AG04450 (cell line): ENCODE measurements at places on chromosomes 3 and 15. TPM values are rescaled to one million over a fixed set of nuclear protein-coding genes. Genes with fewer than 3 reads are reported as not detected.
A peak's percentile ranks its signal among the peaks of the same experiment; 100 is the strongest.

CERS3 gene
- polyA plus RNA-seq = not detected in 2 replicates

FAM3D gene
- polyA plus RNA-seq = not detected in 2 replicates

STAB1 gene
- 0.02 TPM in 1 of 2 replicates, not detected in the other for polyA plus RNA-seq

SLC49A4 gene
- 12.0 and 16.4 TPM in 2 replicates for polyA plus RNA-seq

PP2D1 gene
- polyA plus RNA-seq = not detected in 2 replicates

STT3B gene
- polyA plus RNA-seq = 79.3 and 112 TPM in 2 replicates

DENND4A gene
- polyA plus RNA-seq = 15.2 and 19.1 TPM in 2 replicates

GRCh38 chr3:82495655-82496054, 734.2 kb upstream of the GBE1 start:
- no peak for DNase-seq

DNA sequence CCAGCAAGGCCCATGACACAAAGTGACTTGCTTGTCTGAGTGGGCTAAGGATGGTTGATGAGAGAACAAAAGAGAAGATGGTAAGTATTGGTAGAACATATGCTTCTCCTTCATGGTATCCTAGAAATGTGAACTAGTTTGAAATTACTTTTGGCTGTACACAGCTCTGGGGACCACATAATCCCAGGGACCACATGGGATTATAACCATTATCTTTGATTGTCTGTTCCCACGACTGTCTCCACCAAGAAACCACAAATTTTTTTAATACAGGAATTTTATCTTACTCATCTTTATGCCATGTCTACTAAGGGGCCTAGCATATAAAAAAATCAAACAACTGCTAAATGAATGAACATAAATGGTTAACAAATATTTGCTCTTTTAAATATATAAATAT, 155.3 kb upstream of the PRICKLE2 start:
- no peak for DNase-seq

DNA sequence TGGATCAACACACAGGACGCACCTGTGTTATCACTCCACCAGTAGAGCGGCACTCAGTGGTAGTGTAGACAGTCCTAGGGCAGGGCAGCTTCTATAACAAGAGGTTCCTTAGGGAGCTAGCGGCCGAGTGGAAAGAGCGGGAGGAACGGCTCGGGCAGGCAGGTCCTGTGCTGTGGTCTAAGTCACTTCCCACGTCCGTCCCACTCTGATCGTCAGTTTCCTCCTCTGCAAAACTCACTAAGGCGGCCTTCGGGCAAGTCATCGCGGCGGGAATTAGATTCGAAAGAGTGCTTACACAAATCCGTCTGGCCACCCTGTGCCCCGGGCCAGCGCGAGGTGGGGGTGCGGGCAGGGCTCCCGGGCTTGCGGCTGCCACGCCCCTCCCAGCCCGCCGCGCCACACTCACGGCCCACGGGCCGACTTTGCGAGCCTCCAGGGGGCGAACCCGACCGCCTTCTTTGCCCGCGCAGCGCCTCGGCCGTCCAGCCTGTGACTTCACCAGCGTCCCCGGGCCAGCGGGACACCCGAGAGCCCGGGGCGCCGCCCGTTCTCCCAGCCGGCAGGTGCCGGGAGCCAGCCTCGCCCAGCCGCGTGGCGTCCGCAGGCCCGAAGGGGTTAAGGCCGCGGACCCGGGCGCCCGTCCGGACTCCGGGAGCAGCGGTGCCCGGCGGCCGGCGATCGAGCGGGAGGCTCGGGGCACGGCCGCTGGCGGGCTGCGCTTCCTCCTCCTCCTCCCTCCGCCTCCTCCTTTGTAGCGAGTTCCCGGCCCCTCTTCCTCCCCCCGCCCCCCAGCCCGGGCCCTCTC, 416 bp upstream of the CORO2B start:
- DNase-seq = no peak

GRCh38 chr3:114427285-114428043, 133.6 kb downstream of the TIGIT start:
- DNase-seq = no peak

- DNase-seq = no peak
Measured at GRCh38 chr3:69864141-69864540, 124.9 kb downstream of the MITF start.

- DNase-seq = no peak
Measured at GRCh38 chr3:186097317-186097662, 11.6 kb downstream of the ETV5 start.

DNA sequence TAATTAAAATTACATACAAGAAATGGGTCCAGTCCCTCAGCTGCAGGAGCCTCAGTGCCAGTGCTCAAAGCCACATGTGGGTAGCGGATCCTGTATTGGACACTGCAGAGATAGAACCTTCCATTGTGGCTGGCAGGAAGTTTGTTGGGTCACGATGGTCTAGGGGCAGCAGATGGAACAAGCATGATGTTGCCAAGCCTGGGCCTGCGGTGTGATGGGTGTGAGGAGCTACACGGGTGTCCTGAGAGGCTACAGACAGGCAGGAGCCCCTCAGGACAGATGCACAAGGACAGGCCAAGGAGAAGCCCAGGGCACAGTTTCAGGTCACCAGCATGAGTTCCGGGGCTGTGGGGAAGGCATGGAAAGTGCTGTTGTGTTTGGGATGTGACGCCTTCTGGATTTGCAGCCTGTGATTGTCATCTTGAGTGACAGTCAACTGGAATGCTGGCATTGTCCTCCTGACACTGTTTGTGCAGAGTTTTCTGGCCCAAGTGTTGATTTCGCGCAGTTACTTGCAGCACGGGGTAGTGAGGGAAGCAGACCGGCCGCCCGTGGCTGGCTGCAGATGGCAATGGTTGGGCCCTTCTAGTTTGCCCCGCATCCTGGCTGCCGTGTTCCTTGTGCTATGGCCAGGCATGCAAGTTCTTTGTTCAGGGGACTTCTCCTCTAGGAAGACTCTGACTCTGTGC, 177.1 kb downstream of the NSMCE3 start:
- no peak for DNase-seq

DNA sequence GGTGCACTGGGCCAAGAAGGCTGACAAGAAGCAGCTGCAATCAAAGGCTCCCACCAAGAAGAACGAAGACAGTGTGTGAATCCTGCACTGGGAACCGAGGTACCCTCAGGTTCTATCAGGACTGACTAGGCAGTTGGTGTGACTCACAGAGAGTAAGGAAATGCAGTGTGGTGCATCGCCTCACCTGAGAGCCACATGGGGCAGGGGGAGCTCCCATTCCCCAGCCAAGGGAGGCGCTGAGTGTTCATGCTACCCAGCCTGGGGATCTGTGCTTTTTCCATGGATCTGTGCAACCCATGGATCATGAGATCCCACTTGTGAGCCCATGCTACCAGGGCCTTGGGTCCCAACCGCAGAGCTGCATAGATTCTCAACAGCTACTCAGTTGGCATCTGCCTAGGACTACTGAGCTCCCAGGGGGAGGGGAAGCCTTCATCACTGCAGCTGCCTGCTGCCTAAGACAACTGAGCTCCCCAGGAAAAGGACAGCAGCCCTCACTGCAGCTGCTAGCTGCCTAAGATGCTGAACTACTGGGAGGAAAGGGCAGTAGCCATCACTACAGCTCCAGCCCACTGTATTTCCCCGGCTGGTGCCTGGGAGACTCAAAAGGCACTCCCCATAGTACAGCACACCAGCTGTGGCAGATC, 6.9 kb upstream of the PLSCR2 start:
- DNase-seq = no peak

DNA sequence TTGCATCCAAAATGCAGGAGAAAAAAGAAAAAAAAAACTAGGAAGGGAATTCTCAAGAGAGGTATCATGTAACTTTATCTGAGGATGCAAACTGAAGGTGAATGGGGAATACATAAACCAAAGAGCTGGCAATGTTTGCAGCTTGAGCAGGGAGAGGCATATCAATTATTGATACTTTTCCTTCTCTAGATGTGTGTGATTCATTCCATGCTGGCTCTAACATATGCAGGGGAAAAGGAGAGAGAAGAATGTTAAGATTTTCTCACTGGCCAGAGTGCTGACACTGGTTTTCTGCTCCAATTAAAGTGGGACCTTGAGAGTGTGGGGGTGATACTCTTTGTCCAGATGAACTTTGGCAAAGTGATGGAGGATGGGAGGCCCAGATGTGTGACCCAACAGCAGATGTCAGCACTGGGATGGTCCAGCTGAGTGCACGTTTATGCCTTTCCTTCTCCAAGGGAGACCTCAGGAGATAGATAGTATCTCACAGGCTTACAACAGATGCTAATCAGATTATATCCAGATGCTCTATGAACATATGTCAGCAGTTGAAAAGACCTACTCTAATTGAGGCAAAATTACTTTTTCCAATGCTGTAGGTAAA, 50.0 kb upstream of the PSMD6 start:
- no peak for DNase-seq

- DNase-seq = peak; percentile 18
Measured at GRCh38 chr3:143078883-143079282, 40.7 kb upstream of the CHST2 start.

DNA sequence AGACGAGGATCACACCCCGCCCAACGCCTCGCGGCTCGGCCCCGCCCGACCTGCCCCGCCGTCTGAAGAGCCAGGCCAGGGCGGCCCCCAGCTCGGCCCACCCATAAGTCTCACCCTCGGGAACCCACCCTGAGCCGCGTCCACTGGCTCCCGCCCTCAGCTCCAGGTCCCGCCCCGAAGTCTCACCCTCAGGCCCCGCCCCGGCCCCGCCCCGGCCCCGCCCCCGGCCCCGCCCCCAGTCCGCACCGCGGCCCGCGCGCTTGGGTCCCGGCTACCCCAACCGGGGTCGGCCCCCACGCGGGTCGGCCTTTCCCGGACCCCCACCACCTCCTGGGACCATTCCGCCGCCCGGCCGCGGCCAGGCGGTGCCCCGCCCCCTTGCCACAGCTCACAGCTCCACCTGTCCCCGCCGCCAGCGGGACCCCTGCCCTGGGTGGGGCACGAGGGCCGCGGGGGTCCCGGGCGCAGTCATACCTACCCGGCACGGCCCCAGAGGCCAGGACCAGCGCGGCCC, 489 bp downstream of the CSPG5 start:
- DNase-seq = no peak

- DNase-seq = no peak
Measured at GRCh38 chr3:155385896-155386625, 92.6 kb upstream of the STRIT1 start.

DNA sequence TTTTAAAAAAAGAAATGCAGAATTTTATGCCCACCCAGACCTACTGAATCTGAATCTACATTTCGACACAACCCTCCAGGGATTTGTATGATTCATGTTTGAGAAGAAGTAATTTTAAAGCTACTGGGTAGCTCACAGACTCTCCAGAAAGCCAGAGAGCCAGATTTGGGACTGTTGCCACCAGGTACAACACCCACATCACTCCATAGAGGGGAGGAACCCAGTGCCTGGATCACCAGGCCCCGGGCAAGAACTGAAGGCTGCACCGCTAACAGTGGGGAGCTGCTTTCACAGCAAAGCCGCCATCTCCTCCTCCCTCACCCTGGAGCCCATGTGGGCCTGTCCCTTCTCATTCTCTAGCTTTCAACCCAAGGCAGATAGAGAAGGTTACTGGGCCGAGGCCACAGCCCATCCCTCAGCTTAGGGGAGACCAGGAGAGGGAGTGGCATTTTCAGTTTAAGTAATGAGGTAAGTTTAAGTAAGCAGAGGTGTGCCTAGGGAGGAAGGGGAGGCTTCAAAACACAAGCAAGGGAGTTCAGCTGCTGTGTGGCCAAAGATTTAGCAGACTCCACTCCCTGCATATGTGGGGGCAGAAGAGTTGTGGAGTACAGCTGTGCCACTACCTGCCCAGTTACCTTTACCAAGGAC, 109.8 kb downstream of the IL12A start:
- DNase-seq = no peak

- no peak for DNase-seq
Measured at GRCh38 chr3:48268381-48268935, 27.6 kb downstream of the ZNF589 start.

DNA sequence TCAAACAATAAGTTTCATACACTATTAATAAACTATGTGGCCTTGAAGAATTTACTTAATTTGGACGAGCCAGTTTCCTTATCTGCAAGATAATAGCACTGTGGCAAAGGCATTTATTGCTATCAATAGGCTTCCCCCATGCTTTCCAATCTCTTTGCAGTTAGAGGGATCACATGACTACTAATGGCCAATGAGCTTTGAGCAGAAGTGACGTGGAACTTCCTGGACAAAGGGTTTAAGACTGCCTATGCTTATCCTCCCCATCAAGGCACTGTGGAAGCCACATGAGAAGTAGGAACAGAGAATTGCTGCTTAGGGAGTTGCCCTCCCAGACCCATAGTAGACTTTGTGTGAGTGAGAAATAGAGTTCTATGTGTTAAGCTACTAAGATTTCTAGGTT, 16.7 kb upstream of the ZMAT3 start:
- no peak for DNase-seq

- no peak for DNase-seq
Measured at GRCh38 chr15:29390051-29390450, 120.4 kb upstream of the NSMCE3 start.

DNA sequence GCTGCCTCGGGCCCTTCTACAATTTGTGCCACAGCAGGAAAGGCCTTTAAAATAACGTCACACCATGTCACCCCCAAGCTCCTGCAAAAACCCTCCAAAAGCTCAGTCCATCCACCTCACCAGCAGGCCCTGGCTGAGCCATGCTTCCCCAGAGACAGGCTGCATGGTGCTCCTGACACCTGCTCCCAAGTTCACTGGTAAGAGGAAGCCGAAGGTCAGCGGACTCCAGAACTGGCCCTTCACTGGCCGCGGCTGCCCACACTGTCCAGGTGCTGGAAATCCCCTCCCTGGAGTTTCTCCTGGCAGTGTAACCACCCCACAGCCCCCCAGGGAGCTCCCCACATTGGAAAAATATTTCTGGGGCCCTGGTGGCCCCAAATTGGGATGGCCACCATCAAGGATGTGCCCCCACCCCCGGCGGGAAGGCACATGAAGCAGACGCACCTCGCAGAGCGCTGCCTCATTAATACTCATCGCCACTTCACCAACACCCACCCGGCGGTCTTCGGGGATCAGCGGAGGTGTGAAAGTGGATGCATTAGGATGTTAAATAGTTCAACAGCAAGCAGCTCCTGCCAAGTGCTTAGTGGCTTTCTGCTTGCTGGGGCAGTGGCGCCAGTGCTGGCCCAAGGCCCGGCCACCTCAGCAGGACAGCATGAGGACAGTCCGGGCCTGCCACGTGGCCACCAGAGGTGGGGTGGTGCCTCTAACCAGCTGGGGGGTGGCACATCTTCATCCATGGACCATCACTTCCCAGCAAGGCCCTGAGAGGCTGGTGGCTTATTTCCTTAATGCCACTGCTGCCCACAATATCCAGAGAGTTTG, 146.1 kb upstream of the IQSEC1 start:
- no peak for DNase-seq

DNA sequence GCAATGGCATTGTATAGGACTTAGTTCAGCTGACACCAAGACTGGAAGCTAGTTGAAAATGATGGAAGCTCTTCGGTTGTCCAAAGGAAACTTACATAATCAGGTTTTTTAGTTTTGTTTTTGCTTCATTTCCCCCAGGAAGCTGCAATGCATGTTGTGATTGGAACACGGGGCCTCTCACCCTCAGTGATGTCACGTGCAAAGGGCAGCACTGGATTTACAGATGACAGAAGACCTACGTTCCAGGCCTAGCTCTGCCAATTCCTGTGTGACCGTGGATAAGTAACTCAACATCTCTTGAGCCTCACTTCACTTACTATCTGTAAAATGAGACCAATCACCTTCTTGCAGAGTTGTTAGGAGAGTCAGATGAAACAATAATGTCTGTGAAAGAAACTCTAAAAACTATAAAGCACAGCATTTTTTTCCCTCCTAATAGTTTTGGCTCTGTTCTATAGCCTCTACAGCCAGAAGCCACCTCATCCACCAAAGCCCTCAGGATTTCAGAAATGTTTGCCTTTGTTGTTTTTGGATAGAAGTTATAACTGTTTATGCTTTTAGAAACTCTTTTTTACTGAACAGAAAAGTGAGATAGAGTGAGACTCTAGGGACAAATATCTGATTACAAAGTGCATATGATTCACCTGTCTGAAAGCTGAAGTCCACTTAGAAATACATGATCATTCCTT, 4.6 kb downstream of the RBSN start:
- no peak for DNase-seq

- no peak for DNase-seq
Measured at GRCh38 chr3:85737846-85738245, 779.1 kb downstream of the CADM2 start.
